Tongue (tissue), 3 donors: ENCODE measurements at places on chromosomes 13 and 19. TPM values are rescaled to one million over a fixed set of nuclear protein-coding genes. Genes with fewer than 3 reads are reported as not detected.

DNA sequence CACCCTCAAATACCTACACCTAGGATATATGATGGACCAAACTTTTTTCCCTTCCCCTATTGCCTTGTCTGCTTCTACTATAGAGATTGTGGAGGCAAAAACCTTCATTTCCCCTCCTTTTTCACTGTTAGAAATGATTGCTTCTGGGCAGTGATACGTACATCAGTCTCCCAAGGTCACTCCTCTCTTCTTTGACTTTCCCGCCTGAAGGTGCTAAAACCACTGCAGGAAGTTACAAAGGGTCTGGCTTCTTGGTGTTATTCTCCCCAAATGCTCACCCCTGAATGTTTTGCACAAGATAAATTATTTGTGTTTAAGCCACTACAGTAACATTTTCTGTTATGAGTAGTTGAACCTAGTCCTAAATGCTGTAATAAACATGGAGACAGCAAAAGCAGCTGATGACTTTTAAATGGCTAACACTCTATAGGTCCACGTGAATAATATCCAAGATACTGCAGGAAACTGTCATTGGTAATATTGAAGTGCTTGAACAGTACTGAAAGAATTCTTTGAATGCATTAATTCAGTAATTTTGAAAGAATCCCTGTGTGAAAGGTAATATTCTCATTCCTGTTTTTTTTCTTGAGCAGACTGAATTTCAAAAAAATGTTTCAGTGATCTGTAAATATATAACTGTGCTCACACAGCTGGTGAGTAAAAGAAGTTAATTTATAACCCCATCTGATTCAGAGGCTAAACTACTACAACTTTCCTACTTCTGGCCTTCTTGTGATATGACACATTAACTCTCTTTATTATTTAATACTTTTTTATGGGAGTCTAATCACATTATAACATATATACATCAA is 865.1 kb downstream of the EFNB2 start:
- DNase-seq, result no peak

KCNN1 gene
- total RNA-seq, result 0.41 TPM

NFILZ gene
- not detected for total RNA-seq

DNA sequence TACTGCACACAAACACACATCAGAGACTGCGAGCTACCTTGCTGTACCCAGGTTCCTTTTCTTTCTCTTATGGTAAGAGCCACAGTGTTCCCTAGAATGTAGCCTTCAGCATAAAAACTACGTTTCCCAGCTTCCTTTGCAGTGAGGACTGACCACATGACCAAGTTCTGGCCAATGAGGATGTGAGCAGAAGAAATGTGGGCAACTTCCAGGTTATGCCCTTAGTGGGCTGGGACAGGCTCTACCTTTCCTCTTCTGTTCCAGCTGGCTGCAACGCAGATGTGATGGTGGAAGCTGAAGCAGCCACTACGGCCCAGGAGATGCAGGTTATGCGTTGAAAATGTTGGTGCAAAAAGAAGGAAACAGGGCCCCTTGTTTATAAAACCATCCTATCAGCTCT is 27.5 kb downstream of the VRK3 start:
- peak; percentile 17 for DNase-seq
